ENCODE measurements at places on chromosomes 11 and 22.

- DNase-seq = no peak
Measured at GRCh38 chr11:61054513-61054912, 47.8 kb upstream of the CD5 start.

- DNase-seq = no peak
Measured at GRCh38 chr11:9887472-9887871, 223.6 kb downstream of the SWAP70 start.

DNA sequence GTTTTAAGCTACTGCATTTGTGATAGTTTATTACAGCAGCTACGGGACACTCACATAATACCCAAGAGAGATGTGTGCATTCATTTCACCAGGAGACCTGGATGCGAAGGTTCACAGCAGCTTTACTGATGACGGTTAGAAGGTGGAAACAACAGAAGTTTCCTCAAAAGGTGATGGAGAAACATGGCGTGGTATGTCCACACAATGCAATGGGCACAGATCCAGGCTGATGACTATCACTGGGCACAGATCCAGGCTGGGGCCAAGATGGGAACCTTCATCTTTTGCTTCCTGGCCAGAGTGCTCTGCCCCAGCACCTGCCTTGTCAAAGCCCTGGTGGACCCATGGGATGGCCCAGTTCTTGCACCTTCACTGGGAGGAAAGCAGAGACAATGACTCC lies 30.6 kb upstream of the RFPL3 start:
- DNase-seq = no peak

DNA sequence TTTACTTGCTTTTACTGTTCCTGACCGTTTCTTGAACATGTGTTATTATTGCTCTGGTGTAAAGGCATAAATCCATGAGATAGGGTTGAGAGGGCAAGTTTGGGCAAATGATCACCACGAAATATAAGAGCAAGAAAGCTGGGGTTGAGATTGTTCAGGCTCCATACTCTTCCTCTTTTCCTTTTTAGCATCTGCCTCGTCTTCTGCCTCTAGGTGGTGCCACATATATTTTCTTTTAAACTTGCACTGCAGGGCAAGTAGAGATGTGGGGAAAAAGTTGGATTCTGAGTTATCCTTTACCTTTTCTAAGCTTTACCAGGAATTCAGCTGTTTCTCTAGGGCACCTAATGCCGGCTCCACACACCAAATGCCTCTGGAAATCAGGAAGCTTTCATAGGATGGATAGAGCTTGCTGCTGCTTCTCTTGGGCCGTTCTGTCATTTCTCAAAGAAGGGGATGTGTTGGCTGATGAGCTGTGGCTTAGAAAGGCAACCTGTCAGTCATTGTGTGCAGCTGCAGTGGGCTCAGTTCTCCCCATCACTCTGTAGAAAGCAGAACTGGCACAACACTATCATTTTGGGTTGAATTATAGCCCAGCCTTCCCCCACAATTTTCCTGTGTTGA lies 98.2 kb downstream of the LDLRAD3 start:
- DNase-seq = peak; percentile 23

- no peak for DNase-seq
Measured at GRCh38 chr11:125304876-125305275, 140.3 kb downstream of the PKNOX2 start.

DNA sequence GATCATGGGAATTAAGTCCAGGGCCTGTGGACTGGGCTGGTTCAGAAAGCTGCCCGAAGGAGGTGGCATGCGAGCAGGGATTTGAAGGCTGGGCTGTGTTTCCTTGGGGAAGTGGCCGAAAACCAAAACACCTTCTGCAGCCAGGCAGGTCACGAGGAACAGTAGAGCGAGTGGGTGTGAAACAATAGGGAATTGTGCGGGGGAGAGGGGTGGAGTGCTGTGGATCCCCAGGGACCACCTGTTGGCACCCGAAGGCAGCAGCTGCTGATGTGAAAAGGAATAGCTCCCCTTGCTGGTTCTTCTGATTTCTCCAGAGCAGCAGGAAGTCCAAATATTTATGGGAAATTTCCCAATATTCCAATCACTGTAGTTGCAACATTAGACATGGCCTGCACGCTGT lies 24.6 kb downstream of the TP53I11 start:
- no peak for DNase-seq

DNA sequence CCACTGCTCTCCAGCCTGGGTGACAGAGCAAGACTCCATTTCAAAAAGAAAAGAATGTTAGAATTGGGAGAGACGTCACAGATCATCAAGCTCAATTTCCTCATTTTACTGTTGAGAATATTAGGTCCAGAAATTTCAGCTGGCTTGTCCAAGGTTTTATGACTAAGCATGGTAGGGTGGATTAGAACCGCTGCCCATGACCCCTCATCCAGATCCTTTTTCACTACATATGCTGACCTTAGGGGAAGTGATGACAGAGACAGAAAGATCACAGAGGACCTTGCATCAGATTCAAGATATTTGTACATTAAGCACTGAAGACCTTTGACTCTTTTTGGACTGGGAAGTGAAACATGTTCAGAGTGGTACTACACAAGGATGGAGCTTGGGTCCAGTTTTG lies 134.5 kb downstream of the ADAMTS15 start:
- no peak for DNase-seq

DNA sequence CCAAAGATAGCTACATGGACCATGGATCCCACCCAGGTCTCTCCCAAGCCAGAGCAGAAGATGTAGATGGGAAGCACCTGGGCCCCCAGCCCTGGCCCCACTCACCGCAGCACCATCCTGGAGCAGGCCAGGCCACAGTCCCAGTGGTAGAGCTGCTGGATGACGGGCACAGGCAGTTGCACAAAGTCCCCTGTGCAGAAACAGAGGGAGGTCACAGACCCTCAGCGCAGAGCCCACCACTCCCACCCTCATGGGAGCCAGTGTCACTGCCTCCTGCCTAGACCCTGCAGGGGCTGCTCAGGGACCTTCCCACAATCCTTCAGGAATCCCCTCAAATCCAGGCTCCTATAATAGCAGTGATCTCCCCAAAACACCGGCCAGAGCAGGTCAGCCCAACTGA lies 6.1 kb downstream of the GUCD1 start:
- DNase-seq = no peak

DNA sequence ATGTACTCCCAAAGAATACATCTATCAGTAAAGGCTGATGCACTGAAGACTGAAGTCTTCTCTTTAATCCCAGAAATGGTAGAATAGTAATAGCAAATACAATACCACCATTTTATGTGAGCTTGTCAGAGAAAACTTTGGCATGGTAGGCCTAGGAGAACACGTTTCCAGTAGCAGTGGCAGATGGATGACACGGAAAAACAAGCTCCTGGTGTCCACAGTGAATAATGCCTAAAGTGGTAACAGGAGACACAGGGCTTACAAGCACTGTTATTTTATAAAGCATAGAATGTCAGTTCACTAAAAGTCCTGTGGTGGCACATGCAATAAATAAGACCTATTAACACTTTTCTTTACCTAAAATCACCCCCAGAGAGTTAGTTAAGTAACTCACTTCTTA lies 277.6 kb downstream of the TTC28 start:
- DNase-seq = no peak

GRCh38 chr11:78594814-78595213 lies 20.1 kb upstream of the NARS2 start:
- DNase-seq = no peak

DNA sequence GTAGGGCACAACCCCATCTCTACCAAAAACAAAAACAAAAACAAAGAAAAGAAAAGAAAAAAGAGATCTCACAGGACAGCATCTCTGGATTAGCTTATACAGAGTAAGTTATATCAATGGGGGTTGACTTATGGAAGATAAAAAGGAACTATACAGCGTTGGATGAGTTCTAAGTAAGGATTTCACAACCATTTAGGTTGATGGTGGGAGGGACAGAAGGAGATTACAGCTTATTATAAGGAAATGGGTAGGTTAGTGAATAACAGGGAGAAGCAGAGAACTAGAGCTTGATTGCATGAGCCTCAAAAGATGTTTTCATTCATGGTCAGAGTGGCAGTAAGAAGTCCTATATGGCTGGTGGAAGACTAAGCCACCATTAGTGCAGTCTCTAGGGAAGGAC lies 60.3 kb downstream of the CECR2 start:
- DNase-seq = no peak

GRCh38 chr11:68997995-68998348 lies 15.1 kb downstream of the MRGPRF start:
- DNase-seq = no peak

- DNase-seq = peak; percentile 90
Measured at GRCh38 chr11:10307400-10308200, 2.7 kb downstream of the ADM start.

DNA sequence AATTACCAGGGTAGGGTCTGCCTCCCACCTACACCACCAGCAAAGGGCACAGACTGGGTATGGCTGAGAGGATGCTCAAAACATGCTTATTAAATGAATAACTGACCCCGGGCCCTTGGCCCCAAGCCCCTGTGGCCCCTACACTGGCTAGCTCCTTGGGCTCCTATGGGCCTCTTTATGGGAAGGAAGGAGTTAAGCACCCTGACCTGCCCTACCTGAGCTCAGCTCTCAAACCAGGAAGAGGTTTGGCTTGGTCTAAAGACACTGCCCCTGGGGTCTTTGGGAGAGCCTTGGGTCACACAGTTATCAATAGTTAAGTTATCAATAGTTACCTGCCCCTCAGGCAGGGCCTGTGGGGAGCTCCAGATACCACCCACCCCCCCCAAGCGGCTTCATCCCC lies 1.2 kb downstream of the USH1C start:
- DNase-seq = no peak

DNA sequence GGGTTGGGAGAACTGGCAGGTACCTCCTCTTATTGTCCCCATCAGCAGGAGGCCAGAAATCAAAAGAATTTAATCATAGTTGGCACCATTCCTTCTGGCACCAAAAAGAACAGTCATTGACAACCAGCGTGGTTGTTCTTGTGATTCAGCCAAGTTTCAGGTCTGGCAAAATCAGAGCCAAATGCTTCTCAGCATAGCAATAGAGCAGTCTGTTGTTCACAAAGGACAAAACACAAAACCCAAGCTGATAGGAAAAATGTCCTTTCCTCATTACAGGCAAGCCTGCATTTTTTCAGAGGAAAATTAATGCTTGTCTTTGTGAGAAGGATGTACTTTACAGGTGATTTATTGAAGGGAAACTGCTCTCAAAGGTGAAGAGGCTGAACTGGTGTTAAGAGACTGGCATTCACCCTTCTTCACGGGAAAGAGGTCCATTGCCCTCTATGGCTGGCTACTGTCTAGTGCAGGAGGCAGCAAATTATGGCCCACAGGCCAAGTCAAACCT lies 241.8 kb upstream of the ARHGAP42 start:
- DNase-seq = peak; percentile 24

GRCh38 chr11:97962758-97963157 lies 1058.0 kb upstream of the CNTN5 start:
- DNase-seq = no peak

GRCh38 chr22:46079861-46080821 lies 70.2 kb upstream of the PPARA start:
- DNase-seq = peak; percentile 66

GRCh38 chr11:28673691-28674432 lies 565.7 kb downstream of the METTL15 start:
- peak; percentile 81 for DNase-seq

GRCh38 chr11:115325523-115325922 lies 178.7 kb downstream of the CADM1 start:
- no peak for DNase-seq

DNA sequence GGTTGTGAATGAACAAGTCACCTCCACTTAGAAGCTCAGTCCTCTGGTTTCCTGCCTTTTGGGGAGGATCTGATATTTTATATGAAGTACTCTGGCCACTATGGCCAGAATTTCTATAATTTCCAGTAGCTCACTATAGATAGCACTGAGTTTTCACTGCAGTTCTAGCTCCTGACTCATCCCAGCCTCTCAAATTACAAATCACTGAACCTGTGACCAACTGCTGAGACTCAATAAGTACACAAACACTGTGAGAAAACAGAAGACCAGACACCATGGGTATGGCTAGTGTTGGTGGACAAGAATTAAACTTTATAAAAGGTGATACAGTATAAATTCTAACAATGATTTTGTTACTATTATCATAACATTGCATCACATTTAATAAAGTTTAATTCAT lies 47.1 kb upstream of the UCP3 start:
- DNase-seq = no peak

- no peak for DNase-seq
Measured at GRCh38 chr11:60939855-60940254, 12.1 kb downstream of the SLC15A3 start.

- DNase-seq = peak; percentile 30
Measured at GRCh38 chr11:87038235-87038977, 672 bp downstream of the TMEM135 start.

- no peak for DNase-seq
Measured at GRCh38 chr11:69105461-69106030, 50.2 kb upstream of the SMIM38 start.

DNA sequence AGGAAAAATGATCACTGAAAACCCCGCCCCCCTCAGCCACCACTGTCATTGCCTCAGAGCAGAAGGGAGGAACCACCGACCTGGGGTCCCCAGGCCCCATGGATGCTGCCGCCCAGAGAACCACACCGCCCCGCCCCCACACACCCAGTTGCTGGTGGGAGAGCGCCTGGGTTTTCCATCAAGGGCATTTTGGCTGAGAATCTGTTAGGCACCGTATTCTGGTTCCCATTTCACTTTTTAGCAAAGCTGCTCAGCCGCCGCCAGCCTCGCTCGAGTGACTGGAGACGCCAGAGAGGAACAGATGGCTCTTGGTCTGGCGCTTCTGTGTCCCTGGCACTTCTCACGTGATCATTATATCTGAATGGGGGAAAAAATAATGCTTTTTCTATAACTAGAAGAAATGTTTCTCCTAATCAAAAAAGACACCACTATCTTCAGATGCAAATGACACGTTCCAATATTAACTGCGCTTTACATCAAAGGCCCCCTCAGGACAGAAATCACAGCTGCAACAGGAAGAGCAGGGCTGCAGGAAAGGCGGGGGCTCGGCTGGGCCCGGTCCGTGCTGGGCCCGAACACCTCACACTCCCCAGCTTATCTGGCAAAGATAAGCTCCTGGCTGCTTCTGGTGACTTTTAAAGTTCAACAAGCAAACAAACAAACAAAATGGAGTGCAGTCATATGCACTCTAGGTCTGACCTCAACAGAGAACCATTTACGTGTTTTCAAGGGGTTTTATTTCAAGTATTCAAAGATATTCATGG lies 149.8 kb downstream of the MPPED1 start:
- no peak for DNase-seq

GRCh38 chr11:116582571-116582970 lies 190.2 kb downstream of the BUD13 start:
- DNase-seq = no peak

DNA sequence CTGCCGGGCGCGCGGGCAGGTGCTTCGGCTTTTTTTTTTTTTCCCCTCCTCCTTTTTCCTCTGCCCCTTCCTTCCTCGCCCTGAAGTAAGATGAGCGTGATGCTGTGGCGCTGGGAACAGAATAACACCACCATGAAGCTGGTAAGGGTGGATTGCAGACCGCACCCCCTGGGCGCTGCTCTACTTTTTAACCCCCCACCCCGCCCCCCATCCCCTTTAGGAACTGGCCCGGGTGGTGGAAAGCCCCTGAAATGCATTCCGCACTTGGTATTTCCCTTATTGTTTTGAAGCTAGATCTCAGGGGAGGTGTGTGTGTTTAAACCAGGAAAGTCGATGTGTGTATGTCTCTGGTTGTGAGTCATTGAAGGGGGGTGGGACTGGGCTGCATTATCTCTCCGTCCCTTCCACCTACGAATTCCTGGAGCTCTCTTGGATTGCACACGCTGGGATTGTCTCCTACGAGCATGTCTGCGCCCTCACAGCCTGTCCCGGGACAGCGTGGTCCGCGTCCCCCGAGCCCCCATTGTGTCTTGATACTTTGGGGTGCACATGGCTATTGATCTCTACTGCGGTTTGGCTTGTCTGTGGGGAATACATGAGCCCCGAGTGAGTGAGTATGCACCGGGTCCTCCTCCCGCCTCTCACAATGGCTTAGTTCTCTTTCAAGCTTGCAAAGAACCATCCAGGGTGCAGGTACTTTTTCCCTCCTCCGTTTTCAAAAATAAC lies 64.9 kb downstream of the NAV2 start:
- peak; percentile 79 for DNase-seq
